Fibroblast of skin of left biceps (primary cell): ENCODE measurements at places on chromosomes 12 and 14.
A peak's percentile ranks its signal among the peaks of the same experiment; 100 is the strongest.

DNA sequence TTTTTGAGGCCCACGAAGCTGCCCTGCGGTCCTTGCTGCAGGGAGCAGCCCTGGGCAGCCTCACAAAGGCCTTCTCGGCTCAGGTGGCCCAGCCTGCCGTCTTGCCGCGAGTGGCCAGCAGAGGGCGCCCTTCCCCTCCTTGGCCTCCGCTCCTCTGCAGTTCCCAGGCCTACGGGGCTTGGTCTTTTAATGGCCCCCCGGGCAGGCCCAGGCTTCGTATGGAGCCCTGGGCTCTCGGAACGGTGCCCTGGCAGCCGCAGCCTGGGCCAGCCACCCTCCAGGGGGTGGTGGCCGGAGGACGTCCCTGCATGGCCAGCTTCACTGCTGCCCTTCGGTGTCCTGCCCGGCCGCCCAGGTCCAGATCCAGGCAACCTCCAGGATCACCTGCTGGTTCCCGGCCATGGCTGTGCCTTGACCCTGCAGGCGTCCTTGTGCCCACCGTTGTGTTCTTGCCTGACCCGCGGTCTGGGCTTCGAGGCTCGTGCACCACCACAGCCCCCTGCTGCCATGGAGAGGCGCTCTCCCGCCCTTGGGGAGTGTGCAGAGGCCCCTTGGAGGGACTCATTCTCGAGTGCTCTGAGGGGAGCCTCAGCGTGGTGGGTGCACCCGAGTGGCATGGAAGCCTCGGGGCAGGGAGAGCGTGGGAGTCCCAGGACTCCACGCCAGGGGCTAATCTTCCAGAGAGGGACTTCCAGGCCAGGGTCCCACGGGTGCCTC lies 9.4 kb downstream of the ASPG start:
- DNase-seq = no peak

- DNase-seq = no peak
These were observed 14.9 kb upstream of the FKBP11 start for GRCh38 chr12:48940181-48940580.

- no peak for DNase-seq
These were observed 114.0 kb downstream of the KLHL28 start for GRCh38 chr14:44847526-44848309.

GRCh38 chr12:91171476-91171875 lies 11.1 kb downstream of the DCN start:
- no peak for DNase-seq

DNA sequence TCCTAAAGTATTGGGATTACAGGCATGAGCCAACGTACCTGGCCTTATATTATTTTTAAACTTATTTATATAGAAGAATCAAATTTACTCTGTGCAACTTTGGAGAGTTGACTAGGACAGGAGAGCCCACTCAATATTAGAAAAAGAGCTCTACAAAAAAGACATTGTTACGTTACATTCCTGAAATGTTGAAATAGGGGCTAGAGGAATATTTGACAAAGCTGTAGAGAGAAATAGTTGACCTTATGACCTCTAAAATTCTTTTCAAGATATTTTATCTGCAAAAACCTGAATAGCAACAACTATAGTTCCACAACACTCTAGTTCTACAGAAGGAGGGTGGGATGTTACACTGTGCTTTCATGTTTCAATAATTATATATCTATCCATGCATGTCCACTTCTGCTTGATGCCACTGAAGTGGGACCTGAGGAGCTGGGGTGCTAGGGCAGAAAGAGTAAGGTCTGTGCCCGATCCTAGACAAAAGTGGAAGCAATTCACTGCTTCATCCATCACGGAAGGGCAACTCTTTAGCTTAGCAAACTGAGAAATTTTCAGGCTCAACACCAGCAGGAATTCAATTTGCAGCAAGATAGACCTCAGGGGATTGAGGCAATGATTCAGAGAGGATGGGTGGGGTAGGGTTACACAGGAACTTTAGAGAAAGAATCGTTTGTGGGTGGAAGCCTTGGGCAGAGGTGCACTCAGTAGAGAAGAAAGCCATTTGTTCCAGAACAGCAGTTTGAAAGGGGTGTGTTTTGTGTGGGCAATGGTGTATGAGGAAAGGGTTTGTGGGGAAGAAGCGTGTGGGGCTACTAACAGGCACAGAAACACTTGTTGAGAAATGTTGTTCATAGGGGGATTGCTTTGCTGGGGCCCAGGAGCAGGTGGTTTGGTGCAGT lies 16.0 kb upstream of the RNASE10 start:
- no peak for DNase-seq

DNA sequence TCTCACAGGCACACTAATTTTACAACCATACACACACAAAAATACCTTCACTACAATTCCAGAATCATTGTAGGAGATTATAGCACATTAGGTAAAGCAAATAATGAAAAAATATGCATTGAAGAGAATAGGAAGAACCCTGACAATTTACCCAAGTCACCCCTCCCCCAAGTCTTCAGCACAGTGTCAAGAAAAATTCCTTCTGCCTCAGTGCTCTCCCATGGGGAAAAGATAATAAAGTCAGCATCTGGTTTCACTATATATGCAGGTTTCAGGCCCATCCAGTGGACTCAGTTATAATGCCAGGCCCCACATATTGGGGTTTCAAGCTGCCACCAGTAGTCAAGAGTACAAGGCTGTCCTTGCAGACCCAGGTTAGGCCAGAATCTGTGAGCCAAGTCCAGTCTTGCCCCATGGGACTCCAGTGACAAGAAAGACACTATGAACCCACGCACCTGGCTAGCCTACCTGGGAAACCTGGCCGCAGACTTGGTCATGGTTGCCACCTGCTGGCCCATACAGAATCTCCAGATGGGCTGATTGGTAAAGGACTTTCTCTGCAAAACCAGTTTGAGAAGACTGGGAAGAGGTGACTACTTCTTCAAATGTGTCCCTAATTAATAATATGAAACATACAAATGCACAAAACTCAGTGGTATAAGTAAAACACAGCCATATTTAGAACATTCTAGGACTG lies 398.6 kb upstream of the FLRT2 start:
- DNase-seq = no peak

GRCh38 chr14:67680941-67681340 lies 6.5 kb upstream of the VTI1B start:
- DNase-seq = no peak

DNA sequence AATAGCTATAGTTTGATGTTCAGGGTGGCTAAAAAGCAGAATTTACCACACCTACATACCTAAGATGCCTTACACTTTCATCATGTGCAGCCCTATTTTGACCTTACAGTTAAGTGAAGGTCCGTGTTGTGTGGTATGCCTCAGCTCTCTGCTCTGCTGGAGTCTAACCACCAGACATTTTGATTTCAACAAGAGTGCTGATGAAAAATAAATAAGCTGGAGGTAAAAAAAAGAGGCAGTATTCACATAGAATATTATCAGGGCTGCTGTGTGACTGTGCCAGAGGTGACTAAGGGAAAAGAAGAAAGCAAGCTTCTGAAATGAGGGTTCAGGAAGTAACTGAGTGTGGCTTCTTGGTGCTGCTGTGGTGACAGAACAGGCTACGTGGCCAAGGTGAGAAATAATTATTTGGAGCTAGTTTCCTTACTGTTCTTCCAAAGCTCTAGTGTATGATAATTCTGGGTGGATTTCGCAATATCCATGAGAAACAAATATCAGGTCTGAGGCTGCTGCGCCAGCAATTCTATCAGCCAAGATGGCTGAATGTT lies 188.8 kb downstream of the STXBP6 start:
- DNase-seq = peak; percentile 29

GRCh38 chr12:122030424-122031035 lies 8.8 kb downstream of the BCL7A start:
- no peak for DNase-seq

- no peak for DNase-seq
These were observed 241.9 kb upstream of the SYT1 start for GRCh38 chr12:78622529-78623195.

DNA sequence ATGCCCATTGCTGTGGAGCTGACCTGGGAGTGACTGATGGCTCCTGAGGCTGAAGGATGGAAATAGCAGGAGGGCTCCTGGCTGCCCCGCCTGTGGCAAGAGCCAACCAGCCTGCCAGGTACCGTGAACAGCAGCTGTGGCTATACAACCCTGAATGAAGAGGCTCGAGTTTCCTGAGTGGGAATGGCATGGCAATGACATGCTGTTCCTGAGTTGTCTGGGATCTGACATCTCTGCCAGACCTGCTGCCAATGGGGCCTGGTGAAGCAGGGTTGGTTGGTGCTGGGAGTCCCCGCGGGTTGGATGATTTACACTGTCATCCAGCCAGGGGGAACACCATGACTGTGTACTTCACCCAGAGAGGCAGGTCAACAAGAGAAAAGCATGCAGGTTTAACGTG lies 31.8 kb upstream of the LRRC10 start:
- no peak for DNase-seq

DNA sequence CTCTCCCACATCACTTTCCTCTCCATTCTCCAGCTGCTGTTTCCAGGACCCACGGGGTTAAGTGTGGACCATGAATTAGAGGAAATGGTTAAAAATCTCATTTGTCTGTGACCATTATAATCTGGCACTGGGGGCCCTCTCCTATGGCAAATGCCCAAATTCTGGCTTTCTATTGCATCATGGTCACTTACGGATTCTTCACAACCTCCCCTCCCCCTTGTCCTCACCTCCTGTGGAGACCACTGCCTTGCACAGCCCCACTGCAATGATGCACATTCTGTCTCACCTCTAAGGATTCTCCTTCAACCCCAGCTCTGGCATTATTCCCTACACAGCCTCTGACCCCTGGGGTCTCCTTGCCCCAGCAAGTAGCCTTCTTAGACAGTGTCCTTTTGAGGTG lies 18.9 kb downstream of the BCAT1 start:
- DNase-seq = no peak

DNA sequence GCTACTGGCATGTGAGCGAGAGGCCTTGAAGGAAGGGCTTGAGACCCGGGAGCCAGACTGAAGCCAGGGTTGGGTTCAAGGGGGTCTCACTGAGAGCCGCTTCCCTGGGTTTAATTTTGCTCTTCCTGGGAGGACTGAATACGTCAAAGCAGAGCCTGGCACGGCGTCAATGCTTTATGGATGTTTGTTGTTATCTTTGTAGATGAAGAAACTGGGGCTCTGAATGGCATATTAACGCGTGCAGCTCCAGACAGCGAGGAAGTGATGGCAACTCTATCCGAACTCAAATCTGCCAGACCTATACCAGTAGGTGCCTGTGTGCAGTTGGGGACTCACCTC lies 152.8 kb upstream of the PARP11 start:
- DNase-seq = no peak

DNA sequence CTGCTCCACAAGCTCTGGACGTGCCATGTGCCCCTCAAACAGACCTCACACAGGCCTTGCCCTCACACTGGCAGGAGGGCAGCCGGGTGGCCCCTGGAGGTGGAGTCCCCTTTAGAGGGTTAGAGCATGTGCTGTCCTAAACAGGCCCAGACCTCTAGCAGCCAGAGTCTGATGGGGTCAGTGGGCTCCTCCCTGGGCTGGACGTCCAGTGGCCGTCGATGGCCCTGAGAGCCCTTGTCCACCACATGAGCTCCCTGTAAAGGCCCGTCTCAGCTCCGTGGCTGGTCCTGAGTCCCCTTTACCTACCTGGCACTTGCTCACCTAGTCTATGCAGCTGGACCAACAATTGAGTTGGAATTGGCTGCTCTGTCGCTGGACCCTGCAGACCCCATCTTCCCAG lies 3.8 kb downstream of the TMEM179 start:
- DNase-seq = no peak

- no peak for DNase-seq
These were observed 5.6 kb downstream of the OR10P1 start for GRCh38 chr12:55642267-55642666.

DNA sequence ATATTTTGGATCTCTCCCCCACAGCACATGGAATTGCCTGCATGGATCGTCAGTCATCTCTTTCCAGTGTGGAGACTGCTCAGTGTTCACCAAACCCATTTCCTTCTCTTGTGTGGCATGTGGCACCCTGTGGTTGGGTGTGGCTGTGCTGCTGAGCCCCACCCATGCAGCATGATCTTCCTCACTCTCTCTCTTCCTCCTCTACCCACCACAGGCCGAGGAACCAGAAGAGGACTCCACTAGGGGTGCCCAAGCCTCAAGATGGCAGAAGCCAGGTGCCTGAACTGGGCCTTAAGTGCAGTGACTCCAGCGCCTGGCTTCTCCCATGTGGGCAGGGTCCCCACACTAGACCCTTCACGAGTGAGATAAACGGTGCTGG lies 66.8 kb upstream of the GPR68 start:
- no peak for DNase-seq

- DNase-seq = no peak
These were observed 9.5 kb downstream of the ATXN2 start for GRCh38 chr12:111589601-111590000.

DNA sequence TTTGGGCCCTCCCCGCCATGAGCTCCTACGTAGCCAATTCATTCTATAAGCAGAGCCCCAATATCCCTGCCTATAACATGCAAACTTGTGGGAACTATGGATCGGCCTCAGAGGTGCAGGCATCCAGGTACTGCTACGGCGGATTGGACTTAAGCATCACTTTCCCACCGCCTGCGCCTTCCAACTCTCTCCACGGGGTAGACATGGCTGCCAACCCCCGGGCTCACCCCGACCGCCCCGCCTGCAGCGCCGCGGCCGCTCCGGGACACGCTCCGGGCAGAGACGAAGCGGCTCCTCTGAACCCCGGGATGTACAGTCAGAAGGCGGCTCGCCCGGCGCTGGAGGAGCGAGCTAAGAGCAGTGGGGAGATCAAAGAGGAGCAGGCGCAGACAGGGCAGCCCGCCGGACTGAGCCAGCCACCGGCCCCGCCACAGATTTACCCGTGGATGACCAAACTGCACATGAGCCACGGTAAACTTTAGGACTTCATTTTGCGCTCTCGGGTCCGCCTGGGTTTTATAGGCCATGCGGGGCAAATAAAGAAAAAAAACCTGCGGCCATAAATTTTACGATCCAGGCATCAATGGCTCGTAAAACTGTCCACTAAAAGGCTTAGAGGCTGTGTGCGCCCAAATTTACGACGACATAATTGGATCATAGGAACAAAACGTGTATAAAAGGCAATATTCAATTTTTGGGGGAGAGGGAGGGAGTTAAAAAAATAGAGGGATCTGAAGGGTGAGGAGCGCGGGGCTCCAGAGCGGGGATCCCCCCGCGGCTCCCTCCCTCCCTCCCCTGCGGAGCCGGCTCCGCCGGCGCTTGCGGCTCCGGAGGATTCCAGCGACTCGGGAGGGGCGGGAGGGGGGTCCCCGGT lies 493 bp downstream of the HOXC5 start:
- no peak for DNase-seq

DNA sequence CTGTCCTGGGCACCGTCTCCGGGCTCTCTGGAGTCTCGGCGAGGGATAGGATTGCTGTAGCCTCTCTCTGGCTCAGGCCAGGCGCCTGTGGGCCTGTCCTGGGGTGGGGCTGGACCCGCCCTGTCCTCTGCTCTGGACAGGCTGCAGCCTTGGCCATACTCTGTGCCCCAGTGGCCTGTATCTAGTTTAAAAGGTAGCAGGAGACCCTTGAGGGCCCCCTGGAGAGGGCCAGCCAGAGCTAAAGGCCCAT lies 1.8 kb downstream of the KIF26A start:
- DNase-seq = no peak
